HFFc6 (cell line): ENCODE measurements at places on chromosomes 12 and 14. TPM values are rescaled to one million over a fixed set of nuclear protein-coding genes. Genes with fewer than 3 reads are reported as not detected.

DNA sequence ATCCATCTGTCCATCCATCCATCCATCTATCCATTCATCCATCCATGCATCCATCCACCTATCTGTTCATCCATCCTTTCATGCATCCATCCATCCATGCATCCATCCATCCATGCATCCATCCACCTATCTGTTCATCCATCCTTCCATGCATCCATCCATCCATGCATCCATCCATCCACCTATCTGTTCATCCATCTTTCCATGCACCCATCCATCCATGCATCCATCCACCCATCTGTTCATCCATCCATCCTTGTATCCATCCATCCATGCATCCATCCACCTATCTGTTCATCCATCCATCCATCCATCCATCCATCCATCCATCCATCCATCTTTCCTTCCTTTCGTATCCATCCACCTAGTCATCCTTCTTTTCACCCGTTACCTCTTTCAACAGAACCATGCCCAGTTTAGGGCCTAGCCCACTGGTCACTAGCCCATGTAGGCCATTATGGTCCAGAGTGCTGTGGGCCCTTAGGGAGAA is 66.3 kb downstream of the KIF26A start:
- DNase-seq = no peak

DNA sequence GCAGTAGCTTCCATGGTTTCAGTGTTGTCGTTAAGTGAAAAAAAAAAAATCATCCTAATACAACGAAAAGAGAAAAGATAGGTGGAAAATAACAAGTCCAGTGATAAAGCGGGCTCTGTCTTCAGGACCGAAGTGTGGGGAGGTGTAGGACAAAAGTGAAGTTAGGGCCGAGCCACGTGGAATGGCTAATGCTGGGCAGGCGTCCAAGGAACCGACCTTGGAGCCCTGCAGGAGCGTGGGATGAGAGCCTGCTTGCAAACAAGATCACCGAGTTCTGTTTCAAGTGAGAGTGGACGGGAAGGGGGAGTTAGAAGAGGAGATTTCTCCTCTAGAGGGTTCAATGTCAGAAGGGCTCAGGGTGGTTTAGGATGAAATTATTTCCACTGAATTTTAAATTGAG is 22.2 kb downstream of the A2ML1 start:
- no peak for DNase-seq

- DNase-seq = no peak
Measured at GRCh38 chr14:57747036-57747435, 118.9 kb downstream of the SLC35F4 start.

DNA sequence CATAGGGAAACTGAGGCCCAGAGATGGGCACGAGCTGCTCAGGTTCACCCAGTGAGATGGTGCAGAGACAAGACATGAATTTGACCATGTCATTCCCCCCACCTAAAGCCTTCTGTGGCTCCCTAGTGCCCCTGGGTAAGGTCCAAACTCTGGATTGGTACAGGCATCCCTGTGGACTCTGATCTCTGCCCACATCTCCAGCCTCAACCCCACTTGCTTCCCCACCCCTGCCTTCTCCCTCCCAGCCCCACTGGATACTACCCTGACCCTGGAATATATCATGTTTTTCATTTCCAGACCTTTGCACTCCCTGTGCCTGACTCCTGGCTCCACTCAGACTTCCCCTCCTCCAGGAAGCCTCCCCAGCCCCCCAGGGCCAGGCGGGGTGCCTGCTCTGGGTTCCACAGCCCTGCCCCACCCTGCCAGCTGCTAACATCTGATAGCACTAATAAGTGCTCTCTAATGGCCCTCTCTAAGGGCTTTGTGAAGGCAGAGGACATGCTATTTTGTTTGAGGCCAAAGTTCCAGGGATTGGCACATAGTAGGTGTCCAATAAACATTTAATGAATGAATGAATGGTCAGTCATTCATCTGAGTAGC is 1.1 kb upstream of the SDSL start:
- DNase-seq = no peak

Gene CHGA
- not detected in 3 replicates for total RNA-seq

Gene ESR2
- not detected in 3 replicates for total RNA-seq

GRCh38 chr14:71776471-71777360 is 155.5 kb upstream of the RGS6 start:
- no peak for DNase-seq

Gene TBX3
- 94.0 to 129 TPM (median 99.2 TPM) in 3 replicates for total RNA-seq

Gene IGF1
- total RNA-seq = 0.49 to 1.0 TPM in 2 of 3 replicates, not detected in the other

DNA sequence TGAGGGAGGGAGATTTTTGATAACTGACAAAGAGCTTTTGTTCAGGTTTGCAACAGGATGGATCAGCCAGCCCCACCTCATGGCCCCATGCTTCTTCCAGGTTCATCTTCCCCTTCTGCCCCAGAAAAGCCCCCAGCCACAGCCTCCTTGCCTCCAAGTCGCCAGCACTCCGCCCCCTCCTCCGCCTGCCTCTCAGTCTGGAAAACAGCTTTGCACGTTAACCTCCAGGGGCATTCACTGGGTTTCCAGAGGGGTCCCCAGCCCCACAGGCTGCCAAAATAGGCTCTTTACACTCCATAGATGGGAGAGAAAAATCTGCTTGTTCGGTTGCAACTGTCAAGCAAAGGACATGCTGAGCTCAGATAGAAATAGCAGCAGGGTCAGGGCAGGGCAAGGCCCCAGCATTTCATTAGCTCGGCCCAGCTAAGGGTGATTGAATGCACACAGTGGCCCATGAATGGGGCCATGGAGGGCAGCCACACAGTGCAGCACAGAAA is 253.6 kb downstream of the ZFP36L1 start:
- DNase-seq = no peak

DNA sequence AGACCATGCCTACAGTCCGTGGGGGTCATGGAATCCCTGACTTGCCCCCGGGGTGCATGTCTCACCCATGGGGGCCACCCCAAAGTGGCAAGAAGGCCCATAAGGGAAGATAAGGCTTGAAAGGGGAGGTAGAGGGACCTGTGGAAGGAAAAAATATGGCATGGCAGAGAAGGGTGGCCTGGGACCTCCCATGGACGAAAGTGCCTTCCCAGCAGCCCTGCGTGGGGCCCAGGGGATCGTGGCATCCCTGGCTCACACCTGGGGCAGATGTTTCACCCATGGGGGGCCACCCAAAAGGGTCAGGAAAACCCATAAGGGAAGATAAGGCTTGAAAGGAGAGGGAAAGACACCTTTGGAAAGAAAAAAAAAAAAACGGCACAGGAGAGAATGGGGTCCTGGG is 264.6 kb downstream of the ALG10 start:
- DNase-seq = no peak

DNA sequence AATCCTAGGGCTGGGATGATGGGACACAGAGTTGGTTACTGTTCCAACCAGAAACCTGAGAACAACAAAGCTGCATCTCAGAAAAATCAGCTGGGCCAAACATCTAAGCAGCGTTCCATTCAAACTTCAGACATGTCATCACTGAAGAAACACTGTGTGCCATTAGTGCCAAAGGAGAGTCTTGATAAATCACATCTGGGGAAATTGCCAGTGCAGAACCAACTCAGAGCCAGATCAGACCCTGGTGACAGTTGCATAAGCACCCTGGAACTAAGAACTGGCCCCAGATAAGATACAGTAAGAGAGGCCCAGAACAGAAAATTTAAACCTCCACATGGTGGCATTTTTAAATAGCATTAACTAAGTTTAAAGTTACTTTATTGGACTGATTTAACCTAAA is 482.8 kb downstream of the PRKD1 start:
- DNase-seq = no peak

DNA sequence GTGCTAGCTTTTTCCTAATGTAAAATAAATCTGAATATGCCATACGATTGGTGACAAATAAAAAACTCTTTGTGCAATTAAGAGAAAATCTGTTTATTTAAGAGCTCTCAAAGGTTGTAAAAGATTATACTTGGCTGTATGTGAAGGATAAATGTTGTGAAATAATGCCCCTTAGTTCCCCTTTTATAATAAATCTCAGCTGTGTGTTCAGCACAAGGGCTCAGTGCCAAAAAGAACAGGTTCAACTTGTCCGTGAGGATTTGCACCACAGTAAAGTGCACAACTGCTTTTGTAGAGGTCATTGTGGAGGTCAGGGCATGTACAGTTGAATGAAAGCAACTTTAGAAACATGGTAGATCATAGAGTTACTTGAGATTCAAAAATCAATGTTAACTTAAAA is 118.6 kb downstream of the TRMT5 start:
- DNase-seq = no peak

DNA sequence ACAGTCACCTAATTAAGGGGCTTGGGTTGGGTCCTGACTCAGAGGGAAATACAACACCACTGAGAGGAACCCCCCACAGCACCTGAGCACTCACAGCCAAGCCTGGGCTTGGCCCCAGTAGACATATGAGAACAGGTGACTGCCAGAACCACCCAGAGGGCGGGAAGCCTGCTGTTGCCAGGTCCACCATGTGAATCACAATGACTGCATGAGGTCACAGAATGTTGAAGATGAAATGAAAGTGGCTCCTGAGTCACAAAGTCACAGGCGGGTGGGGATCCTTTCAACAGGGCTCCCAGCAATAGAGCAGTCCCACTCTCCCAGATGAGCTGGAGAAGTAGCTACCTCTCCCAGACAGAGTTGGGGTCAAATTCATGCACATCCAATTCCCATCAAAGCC is at the start of gene LRRC74A:
TSS of gene LRRC74A (plus strand) at position 287 of the 400 bp plus-strand sequence. CDS start 290 bp downstream, outside the sequence.
- DNase-seq = no peak

GRCh38 chr12:100554608-100555077 is 18.8 kb upstream of the GAS2L3 start:
- peak; percentile 90 for DNase-seq

Gene BRI3BP
- total RNA-seq = 6.3 and 7.0 TPM in 2 replicates

- DNase-seq = no peak
Measured at GRCh38 chr12:104350211-104351056, 46.9 kb downstream of the EID3 start.

DNA sequence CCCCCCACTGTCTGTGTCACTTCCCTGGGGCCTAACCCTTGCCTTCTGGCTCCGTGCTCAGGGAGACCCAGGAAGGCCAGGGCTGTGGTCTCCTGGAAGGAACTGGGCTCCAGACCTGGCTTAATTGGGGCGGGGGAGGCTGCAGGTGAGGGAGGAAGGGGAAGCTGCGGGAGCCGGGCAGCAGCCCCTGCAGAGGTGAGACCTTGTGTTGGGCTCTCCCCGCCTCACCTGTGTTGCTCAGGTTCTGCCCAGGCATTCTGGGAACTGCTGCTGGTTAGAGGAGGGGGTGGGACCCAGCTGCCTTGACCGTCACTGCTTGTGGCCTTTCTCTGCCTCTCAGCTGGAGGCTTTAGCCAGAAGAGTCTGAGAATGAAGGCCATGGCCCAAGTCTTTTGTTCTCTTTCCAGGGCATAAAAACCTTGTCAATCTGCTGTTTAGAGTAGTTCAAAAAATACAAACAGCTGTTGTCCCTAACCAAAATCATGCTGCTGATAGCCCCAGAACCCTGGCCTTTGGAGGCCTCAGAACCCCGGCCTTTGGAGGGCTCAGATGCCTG is 247.6 kb downstream of the CHST11 start:
- DNase-seq = no peak

Gene LRRC23
- 6.8 to 7.9 TPM (median 7.1 TPM) in 3 replicates for total RNA-seq
